HT-29 (cell line): ENCODE measurements at places on chromosomes 12 and 14. TPM values are rescaled to one million over a fixed set of nuclear protein-coding genes. Genes with fewer than 3 reads are reported as not detected.

GRCh38 chr12:54596526-54596946 lies 8.1 kb upstream of the PPP1R1A start:
- peak; percentile 80 for DNase-seq

DNA sequence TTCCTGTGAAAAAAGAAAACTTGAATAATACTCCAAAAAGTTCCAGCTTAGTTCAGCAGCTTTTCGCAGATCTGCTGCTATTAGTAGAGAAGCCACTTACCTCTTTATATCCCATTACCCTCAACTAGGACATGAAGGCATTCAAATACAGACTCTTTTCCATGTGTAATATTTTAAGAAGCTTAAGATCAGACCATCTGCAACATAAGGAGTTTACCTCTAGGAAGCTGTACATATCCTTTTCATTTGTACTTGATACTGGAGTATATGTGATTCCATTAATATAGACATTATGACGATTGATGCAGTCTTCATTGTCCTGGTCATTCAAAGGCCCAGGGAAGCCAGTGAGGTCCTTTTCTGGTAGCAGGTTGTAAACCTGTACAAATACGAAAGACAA lies 20.4 kb downstream of the A2M start:
- no peak for DNase-seq

DNA sequence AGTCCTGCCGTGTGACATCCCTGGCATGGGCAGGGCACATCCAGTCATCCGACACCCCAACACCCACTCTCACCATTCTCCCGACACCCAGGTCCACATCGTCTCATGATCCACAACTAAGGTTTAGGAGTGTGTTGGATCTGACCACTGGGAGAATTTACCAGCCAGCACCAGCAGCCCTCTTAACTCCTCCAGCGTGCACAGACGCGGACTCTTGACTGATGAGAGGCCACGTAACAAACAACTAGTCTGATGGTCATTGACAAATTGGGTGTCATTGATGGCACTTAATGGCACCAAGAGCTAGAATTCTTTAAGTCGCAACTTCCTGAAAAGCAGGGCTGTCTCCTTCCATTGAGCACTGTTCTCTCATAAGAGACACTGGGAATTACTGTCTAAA lies 203.0 kb upstream of the SFSWAP start:
- no peak for DNase-seq

- DNase-seq, result no peak
These were observed 17.8 kb downstream of the EEA1 start for GRCh38 chr12:92911339-92911738.

DNA sequence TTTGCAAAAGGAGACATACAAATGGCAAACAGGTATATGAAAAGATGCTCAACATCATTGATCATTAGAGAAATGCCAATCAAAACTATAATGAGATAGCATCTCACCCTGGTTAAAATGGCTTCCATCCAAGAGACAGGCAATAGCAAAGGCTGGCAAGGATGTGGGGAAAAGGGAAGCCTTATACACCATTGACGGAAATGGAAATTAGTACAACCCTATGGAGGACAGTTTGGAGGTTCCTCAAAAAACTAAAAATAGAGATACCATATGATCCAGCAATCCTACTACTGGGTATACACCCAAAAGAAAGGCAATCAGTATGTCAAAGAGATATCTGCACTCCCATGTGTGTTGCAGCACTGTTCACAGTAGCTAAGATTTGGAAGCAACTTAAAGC lies 17.3 kb upstream of the CKAP4 start:
- DNase-seq, result no peak

DNA sequence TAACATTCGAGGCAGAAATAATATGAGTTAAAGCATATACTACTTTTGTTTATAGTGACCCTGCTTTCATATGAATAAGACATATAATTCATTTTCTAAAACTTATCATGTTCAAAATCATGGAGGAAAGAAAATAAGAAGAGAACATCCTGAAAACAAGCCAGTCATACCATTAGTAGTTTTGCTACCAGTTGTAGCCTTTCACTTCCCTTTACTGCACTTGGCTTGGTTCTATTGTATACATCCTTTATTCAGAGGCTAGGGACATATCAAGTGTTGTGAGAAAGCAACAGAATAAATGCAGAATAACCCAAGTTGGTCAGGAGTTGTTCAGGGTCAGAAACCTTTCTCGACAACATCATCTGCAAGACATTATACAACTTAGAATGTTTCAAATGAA lies 598.7 kb downstream of the SOX5 start:
- no peak for DNase-seq

DNA sequence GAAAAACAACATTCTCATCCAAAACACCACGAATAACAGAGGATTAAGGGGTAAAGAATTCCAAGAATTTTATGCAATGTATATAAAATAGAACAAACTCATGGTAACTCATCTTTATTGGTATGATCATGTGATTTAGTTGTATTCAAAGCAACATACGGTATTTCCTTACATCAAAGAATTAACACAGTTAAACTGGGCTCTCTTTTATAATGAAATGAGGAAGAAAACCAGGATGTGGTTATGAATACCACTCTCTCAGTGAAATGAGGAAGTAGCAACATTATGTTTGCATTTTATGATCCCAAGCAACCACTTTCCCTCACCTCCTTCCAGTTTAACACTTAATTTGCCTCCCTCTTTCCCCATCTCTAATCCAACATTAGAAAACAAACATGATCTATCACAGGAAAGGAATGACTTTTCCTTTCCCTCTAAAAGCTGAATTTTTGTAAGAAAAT lies 22.9 kb downstream of the SPTLC2 start:
- DNase-seq, result peak; percentile 78

DNA sequence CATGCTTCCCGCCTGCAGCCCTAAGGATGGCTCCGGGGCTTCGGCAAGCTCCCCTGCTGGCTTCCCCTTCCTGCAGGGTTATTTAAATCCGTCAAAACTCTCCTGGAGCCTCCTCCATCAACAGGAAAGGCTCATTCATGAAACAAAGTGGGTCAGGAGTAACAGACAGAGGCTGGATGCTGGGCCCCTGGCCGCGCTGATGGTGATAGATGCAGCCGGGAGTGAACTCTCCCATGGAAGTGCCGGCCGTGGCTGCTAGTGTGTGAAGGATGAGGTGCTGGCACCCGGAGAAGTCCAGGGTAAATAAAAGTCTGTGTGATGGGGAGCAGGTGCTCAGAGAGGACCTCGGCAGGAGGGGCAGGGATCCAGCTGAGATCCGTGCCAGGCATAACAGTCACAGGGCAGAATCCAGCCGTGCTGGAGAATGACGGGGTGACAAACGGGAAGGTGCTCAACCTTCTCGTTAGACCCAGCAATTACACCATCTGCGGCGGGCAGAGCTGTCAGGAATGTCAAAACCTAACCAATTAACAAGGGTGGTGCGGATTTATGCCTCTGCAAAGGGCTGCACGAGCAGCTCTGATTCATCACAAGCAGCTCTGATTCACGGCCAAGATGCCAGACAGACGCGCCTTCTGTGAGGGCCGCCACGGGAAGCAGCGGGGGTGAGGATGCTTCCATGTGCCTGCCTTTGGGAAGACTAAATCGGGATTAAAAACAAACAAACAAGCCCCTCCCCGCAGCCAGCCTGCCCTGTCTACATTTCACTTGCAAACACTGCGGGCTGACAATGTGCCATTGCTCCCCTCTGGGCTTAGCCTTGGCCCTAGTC lies 55.6 kb downstream of the SYNE3 start:
- peak; percentile 62 for DNase-seq

DNA sequence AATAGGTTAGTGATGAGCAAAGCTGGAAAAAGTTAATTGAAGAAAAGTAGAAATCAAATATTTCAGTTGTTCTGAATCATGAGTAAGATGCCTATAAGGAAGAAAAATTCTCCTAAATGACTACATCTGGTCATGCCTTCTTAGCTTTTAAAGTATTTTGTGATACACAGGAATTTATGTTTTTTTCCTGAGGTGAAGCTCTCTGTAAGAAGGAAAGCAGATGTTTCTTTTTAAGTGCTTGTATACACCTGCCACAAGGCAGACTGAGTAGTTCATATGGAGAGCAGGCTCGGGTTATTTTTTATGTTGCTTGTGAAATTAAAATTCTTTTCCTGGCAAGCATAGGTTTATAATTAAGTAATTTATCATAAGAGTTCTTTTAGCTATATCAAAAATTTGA lies 275.2 kb downstream of the RAD51B start:
- no peak for DNase-seq

DNA sequence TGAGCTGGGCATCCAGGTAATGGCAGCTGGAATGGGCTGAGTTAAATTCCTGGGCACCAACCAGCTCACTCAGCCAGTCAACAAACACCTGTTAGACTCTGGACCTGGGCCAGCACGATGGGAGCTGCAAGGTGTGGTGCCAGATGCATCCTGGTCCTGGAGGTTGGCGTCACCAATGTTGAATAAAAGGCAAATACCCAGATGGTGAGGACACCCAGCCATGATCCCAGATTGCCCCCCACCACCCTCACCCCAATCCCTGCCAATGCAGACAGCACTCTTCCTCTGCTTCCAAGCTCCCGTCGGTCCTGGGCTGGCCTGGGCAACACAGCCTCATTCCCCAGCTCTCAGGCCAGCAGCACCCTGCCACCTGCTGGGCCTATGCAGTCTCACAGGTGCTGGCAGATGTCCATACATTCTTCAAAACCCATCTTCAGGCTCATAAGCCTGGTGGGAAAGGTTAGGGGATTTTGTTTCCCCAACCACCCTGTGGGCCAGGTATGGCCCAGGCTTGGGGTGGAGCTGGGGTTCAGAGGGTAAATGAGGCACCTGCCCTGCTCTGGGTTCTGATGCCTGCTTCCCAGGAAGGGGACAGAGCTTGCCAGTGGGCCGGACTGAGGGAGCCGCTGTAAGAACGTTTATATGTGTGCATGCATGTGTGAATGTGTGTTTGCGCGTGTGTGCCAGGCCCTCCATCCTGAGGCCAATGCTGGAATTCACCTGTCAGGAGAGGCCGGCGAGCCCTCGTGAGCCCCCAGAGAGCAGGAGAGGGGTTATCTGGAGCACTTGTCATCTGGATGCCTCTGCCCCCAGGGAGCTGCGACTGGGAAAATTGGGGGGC lies 58.0 kb downstream of the LGMN start:
- DNase-seq, result peak; percentile 61

DNA sequence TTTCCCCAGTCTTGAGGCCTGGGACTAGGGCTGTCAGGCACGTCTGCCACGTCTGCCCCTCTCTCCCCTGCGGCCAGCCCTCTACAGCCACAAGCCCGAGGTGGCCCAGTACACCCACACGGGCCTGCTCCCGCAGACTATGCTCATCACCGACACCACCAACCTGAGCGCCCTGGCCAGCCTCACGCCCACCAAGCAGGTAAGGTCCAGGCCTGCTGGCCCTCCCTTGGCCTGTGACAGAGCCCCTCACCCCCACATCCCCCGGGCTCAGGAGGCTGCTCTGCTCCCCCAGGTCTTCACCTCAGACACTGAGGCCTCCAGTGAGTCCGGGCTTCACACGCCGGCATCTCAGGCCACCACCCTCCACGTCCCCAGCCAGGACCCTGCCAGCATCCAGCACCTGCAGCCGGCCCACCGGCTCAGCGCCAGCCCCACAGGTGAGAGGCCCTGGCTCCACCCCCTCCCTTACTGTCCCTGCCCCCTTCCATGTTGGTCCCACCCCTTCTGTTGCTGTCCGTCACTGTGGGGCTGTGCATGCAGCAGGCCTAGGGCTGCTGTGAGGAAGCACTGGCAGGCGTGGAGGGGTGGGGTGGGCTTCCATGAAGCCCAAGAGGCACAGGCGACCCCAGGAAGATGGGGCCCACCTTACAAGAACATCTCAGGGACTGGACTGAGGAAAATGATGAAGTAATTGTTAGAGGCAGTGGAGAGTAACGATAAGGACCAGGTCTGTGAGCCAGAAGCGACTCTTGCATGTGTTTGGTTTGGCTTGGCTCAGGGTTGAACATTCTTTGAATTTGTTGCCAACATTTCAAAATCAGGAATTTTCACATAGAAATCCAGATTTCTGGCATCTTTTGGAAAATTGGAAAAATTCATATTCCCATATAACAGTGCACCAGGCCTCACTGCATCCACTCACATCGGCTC lies 16.8 kb downstream of the C12orf43 start:
- no peak for DNase-seq

GRCh38 chr14:30572237-30572636 lies 13.3 kb downstream of the G2E3 start:
- DNase-seq, result no peak

DNA sequence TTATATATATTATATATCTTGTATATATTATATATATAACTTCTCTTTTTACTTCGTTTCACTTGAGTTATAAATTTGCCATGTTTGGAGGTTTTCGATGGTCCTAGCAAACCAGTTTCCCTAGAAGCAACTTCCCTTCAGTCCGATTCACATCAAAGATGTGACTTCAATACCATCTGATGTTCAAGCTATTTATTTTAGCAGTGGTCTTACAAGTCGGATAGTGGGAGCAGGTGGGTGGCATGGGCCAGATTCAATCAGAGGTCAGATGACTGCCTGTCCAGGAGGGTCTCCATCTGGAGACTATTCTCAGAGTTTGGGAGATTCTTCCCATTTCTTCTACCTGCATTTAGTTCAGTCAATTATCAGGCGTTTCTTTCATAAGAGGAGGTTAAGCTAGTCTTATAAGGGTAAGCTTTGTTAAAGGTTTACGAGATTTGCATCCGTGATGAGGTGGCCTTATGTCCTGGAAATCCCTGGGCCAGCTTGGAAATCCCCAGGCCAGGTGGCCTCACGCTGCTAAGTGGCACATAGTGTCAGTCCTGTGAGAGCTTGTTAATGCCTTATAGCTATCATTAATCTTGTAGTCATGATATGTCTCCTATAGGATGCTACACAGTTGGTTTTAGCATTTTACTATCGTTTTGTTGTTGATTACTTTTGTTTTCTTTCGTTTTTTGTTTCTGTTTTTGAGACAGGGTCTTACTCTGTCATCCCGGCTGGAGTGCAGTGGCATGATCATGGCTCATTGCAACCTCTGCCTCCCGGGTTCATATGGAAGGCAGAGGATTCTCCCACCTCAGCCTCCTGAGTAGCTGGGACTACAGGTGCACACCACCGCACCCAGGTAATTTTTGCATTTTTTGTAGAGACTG lies 145.8 kb downstream of the BICD1 start:
- DNase-seq, result no peak

DNA sequence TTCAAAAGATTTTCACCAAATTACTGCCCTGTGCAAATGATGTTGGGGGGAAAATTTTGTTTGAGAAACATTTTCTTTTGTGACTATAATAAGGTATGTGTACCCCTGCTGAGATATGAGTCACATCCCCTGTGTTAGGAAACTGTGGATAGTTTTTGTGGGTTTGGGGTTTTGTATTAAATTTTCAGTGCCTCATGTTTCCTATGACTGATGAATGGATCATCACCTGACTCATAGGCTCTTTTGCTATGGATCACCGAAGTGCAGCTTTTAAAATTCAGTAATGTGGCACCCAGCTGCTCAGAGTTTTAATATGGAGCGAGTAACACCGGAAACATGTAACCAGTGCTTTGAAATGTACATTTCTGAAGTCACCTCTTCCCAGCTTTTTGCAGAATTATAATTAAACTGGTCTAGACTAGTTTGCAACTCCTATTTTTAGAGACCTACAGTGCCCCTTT lies 167.4 kb upstream of the HMGA2 start:
- DNase-seq, result no peak

The RIN3 gene
- not detected in 2 replicates for total RNA-seq

The GPN3 gene
- total RNA-seq, result 10.8 and 14.3 TPM in 2 replicates

The RD3L gene
- not detected in 2 replicates for total RNA-seq

The MYRFL gene
- 13.2 and 14.8 TPM in 2 replicates for total RNA-seq

The C3AR1 gene
- total RNA-seq, result not detected in 2 replicates

The SERPINA3 gene
- total RNA-seq, result 1.0 and 2.0 TPM in 2 replicates

The CSRP2 gene
- 0.43 TPM in 1 of 2 replicates, not detected in the other for total RNA-seq

The AQP2 gene
- 0.10 and 0.21 TPM in 2 replicates for total RNA-seq
